ENCODE measurements at places on chromosomes 12 and 14.

DNA sequence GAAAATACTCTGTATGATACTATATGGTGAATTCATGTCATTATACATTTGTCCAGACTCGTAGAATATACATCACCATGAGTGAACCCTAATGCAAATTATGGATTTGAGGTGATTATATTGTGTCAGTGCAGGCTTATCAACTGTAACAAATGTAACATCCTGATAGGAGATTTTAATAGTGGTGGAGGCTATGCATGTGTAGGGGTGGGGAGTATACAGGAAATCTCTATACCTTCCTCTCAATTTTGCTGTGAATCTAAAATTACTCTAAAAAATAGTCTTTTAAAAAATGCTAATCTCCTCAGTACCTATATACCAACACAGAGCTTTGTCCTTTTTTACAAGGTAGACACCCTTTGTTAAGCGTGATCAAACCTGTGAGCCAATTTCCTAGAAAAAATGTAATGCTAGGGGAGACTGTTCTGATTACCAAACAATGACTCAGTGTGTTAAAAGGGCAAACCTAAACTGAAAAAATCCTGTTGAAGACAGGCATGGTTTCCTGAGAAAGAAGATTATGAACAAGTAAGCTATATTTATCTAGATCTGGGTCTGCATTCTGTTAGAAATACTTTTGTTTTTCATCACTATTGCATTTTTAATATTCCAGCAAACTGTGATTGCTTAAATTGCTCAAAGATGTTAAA lies 170.9 kb downstream of the DUSP6 start:
- DNase-seq: no peak

- DNase-seq: no peak
These were observed 149.3 kb downstream of the ATP23 start for GRCh38 chr12:58090685-58091084.

DNA sequence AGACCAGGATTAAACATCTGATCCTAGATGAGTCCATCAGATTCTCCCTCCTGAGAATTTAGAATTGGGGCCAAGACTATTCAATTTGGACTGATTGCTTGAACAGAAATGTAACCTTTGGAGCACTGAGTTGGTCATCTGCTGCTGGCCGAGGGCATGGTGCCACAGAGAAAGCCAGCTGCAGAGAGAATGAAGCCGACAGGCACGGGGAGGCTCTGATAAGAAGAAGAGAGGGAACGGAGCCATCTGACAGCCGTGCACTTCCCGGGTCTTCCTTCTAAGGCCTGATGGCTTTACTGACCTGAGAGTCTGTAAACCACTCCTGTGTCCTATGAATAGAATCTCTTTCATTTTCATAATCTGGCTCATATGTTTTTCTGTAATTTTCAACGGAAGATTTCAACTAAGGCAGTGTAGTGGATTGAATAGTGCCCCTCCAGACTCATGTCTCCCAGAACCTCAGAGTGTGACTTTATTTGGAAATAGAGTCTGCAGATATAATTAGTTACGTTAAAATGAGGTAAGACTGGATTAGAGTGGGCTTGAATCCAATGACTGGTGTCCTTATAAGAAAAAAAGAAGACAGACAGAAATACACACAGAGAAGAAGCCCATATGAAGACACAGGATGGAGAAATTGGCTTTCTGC lies 39.1 kb upstream of the FRS2 start:
- DNase-seq: no peak

DNA sequence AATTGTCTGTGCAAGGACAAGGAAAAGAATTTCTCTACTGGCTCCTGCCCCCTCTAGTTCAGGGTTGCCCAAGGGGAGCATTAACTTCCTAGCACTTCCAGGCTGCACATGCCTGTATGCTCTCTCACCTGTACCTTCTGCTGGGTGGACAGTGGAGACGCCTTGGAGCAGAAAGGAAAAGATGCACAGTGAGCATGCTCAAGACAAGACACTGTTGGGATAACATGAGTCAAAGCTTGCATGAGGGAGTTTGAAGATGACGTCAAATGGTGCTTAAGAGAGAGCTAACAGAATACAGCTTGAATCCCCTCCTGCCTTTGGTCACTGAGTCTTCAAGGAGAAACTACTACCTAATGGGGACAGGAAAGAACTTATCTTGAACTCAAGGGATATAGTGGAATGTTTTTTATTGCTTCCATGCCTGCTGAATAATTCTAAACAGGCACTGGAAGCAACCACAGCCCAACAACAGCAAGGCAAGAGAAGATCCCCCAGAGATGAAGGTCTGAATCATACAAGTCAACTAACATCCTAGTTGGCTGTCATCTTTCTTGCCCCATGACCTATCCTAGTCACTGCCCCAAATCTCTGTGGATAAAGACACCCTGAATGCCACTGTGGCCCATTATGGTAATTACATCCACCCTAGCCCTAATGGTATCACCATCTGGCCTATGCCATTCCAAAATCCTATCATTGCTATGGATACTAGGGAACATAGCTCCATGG lies 23.5 kb downstream of the RPS6KA5 start:
- no peak for DNase-seq

- DNase-seq: no peak
These were observed 7.2 kb upstream of the FNTB start for GRCh38 chr14:64979336-64980074.

- DNase-seq: no peak
These were observed 85.3 kb downstream of the PRKCH start for GRCh38 chr14:61406675-61407074.

GRCh38 chr14:93369713-93370266 lies 22.8 kb downstream of the COX8C start:
- DNase-seq: no peak

- DNase-seq: no peak
These were observed 71.0 kb downstream of the PHETA1 start for GRCh38 chr12:111297703-111298426.

DNA sequence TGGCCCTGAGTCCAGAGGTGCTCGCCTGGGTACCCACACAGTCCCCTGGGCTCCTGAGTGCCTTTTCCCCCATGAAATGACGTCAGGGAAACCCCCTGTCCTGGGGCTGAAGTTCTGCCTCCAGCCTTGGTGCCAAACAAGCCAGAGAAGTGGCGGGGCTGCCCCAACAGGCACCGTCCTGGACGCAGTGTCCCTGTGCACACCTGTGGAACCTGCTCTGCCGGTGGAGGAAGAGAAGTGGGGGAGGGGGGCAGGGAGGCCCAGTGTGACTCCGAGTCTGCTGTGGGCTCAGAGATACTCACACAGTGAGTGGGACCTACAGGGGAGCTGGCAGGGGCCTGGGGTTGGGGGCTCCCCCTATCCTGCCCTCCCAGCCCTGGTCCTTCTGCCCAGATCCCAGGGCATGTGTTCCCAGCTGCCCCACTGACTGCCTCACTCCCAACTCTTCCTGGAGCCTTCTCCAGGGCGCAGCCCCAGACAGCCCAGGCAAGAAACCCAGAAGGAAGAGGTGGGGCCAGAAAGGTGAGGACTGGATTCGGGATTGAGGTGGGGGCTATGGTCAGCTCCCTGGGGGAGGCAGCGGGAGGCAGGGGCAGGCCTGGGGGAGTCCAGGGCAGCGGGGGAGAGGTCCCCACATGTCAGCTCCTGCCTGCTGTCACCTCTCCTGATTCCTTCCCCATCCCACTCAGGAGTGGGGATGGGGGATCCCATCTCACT lies 24.7 kb downstream of the CCDC85C start:
- DNase-seq: no peak

GRCh38 chr14:70123796-70124195 lies 65.0 kb downstream of the SLC8A3 start:
- DNase-seq: no peak

GRCh38 chr14:77158175-77158881 lies 16.7 kb upstream of the ZDHHC22 start:
- no peak for DNase-seq

DNA sequence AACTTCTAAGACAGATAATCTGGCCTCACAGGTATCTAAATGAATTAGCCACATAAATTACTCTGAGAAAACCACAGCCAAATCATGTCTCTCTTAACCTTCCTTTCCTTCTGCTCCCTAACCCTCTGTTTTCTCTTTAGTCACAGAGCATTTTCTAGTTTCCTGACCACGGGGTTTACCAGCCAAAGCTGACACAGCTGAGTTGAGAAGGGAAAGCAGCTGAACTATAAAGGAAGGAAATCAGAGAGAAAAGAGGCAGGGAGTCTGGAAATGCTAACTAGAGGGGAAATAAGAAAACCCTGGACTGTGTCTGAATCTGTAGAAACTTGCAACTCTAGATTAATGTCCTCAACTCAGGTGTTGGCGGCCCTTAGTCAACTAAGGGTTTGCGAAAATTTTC lies 24.4 kb downstream of the ANKS1B start:
- no peak for DNase-seq

DNA sequence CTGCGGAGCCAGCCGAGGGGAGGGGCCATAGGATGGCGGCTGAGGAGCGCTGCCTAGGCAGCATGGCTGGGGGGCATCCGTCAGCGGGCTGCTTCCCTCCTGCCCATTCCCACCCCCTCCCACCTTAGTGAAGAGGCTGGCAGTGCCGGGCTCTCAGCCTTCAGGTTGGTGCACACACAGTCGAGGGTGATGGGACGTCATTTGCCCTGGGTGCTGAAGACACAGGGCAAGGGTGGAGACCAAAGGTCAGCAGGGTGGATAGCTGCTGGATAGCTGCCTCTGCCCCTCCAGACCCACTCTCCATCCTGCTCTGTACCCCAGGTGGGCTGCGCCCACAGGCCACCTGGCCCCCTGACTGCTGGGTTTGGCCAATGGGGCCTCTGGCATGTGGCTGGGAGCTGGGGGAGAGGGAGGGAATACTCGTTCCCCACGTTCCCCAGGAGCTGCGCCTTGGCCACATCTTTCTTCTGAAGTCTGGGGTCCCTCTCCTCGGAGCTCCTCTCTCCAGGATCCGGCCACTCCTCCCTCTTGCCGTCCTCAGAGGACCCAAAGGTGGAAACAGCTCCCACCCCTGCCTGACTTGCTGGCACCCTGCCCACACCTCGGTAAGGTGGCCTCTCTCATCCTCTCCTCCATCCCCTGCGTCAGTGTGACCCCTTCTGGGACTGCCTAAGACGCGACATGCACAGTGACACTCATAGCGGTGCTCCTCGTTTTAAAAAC lies 11.2 kb upstream of the CDC42BPB start:
- DNase-seq: no peak

- DNase-seq: no peak
These were observed 7.0 kb downstream of the BTG1 start for GRCh38 chr12:92138626-92139025.

DNA sequence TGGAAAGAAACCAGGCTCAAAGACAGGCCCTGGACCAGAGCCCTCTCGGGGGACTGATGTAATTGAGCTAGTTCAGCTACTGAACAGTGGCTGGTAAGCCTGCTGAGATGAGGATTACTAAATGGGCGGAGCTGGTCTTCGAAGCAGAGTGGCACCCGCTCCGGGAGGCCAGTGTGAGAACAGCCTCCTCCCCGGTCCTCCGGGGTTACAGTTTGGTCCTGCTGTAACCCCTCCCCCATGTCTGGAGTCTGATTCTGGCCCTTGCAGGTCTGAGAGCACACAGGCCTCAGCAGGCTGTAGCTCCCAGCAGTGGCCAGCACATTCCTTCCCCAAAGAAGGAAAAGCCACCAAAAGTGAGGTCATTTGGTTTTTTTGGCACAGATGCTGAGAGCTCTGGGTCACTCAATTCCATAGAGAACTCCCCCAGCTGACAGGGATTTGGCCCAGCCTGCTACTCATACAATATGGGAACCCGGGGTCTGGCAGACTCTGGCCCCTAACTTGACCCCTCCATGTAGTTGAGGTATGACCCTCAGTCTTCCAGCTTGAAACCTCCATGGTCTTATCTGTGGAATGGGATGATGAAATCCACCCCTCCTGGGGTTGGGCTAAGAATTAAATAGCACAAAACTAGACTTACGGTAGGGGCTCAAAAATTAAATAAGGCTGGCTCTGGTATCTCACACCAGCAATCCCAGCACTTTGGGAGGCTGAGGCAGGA lies 39.0 kb downstream of the ACTN1 start:
- DNase-seq: no peak

- no peak for DNase-seq
These were observed 186.2 kb upstream of the FKBP4 start for GRCh38 chr12:2608608-2608945.

GRCh38 chr12:1939801-1940607 lies 21.6 kb upstream of the CACNA2D4 start:
- peak; percentile 95 for DNase-seq

DNA sequence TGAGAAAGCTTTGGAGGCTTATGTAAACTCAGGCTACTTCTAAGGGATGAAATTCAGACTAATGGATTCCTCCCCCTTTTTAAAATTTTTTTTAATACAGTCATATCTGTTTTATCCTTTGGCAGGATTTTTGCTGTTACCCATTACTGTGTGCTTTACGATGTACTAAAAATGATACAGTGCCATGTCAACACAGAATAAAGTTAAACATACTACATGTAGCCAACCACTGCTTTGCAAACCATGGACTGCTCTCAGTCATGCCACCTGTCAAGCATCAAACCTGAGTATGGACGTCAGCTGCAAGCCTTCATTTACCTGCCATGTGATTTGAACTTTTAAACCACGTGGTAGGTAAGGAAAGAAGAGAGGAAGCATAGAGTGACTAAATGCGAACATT lies 325.8 kb downstream of the FUT8 start:
- DNase-seq: no peak

DNA sequence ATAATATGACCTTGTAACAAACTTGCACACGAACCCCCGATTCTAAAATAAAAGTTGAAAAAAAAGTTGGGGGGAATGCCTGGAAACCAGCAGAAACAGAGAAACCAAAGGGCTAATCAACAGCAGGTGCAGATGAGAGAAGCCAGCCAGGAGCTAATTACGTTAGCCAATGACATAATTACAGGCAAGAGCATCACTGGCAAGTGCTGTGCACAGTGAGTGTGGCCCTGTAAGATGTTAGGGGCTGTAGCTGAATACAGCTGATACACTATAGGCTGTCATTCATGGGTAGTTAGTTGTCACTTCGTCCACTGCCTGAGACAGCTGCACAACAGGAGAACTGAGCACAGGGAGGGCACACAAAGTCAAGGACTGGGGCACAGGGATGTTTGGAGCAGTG lies 7.3 kb upstream of the FGF23 start:
- no peak for DNase-seq

DNA sequence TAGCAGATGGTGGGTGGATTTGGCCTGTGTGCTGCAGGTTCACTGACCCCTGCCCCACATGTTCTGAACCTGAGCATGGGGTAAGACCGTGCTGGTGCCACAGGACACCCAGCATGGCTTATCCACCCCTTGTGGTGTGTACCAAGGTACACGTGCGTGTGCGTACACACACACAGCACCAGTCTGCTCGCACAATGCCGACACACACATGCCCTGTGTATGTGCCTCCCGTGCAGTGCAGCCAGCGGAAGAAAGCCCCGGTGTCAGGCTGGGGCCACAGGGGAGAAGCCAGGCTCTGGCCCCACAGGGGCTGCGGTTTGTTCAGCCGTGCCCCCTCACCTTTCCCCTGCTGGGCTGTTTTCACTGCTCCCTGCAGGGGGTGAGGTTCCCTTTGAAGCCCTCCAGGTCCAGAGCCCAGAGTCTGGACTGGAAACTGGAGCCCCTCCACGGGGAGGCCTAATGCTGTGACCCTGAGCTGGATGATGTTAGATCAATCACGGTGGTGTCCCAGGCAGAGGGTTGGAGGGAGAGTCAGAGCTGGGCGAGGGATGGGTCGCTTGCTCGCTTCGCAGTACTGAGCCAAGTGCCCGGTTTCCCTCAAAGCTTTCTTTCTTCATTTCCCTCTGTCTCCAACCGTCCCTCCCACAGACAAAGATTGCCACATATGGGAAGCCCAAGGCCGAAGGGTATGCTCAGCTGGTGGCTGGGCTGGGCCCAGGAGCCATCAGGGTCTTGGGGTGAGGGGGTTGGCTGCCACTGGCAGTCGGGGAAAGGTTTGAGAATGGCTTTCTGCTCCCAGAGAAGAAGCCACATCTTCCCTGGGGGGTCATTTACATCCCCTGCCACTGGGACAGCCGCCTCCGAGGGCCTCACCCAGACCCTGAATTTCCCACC lies 6.2 kb downstream of the DTX1 start:
- DNase-seq: no peak

All from activated T-cell treated with anti-CD3 and anti-CD28 coated beads for 1 hour (primary cell).